ENCODE measurements at places on chromosomes 1 and 21.
A peak's percentile ranks its signal among the peaks of the same experiment; 100 is the strongest.

- no peak for DNase-seq
Measured at GRCh38 chr1:66831529-66832239, 30.6 kb upstream of the INSL5 start.

DNA sequence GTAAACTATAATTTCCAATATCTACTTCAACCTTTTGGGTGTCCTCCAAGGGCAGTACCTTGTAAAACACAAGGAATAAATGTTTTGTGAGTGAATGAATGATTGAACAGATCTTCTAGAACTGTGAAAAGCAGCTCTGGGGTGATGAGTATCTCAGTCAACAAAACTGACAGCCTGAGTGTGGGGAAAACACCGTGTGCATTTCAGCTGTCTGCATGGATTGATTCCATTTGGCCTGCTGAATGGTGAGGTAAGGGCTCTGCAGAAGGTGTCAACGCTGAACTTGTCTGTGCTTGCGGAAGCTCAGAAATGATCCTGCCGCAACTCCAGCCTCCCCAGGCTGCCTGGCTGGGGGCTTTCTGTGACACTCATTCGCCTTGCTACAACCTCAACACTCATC, 7.4 kb upstream of the AGMAT start:
- DNase-seq, result no peak

DNA sequence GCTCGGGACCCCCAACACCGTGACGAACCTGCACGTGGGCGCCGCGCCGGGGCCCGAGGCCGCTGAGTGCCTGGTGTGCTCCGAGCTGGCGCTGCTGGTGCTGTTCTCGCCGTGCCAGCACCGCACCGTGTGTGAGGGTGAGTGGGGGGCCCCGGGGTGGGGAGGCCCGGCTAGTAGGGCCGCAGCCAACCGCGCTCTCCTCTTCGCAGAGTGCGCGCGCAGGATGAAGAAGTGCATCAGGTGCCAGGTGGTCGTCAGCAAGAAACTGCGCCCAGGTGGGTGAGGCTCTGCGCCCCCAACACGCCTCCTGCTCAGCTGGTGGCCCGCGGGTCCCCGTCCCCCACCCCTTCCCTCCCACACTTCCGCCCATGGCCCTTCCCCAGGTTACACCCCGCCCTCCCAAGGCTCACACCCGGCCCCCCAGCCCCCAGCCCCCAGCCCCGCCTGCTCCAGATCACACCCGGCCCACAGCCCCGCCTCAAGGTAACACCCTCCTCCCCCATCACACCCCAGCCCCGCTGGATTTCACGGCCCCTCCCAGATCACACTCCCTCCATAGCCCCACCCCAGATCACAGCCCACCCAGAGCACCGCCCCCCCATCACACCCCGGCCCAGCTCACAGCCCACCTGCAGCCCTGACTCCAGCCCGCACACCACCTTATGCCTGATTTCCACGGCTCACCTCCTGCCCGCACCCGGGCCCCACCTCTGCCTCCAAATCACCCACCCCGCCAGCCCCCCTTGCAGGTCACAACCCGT, 2.4 kb upstream of the MMP23B start:
- DNase-seq, result no peak

DNA sequence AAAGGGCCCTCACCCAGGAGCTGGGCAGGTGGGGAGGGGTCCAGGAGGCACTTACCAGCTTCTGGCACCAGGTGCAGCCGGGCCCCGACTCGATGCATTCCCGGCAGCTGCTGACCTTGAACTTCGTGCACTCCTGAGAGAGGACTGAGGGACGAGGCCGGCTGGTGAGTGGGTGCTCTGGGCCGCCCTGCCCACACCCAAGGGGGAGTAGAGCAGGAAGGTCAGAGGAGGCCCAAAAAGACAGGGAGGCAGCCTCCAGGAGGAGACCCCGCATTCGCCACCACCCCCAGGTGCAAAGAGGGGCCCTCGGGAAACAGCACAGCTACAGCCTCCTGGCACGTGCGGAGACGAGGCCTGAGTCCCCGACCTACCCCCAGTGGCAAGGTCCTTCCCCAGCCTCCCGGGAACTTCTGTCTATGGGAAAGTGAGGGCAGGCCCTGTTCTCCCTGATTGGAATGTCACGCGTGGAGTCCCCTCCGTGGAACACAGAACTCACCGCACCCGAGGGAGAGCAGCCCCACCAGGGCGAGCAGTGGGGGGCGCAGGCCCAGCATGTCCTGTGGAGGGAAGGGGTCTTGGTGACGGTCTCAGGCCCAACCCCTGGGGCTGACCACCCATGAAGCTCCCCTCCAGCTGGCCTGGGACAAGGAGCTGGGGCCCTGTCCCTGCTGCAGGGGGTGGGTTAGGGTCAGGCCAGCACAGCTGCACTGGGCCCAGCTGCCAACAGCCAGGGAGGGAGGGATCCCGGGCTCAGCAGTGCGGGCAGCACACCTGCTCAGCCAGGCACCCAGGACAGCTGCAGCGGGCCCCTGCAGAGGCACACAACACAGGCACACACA, 10.3 kb downstream of the ITGB2 start:
- no peak for DNase-seq

DNA sequence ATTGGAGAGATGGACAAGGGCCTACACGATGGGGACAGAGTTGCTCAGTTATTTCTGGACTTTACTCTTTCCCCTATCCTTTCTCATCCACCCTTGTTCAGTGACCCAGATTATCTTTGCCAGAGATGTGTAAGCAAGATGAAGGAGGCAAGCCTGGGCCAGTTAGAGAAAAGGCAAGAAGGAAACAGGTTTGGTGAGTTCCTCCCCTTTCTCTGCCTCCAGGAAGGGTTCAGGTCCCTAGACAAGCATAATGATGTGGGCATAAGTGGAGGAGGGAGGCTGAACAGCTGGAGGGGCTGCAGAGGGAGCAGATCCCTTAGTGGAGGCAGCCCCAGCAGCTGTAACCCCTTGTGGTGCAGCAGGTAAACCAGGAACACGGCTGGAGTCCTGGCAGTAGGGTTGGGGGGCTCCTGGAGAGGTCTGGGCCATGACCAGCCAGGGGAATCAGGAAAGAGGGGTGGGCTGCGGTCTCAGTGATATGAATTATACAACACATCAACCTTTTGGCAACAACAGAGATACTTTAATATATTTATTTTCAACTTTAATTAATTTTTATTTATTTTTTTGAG, 9.2 kb upstream of the CDC42 start:
- DNase-seq, result no peak

DNA sequence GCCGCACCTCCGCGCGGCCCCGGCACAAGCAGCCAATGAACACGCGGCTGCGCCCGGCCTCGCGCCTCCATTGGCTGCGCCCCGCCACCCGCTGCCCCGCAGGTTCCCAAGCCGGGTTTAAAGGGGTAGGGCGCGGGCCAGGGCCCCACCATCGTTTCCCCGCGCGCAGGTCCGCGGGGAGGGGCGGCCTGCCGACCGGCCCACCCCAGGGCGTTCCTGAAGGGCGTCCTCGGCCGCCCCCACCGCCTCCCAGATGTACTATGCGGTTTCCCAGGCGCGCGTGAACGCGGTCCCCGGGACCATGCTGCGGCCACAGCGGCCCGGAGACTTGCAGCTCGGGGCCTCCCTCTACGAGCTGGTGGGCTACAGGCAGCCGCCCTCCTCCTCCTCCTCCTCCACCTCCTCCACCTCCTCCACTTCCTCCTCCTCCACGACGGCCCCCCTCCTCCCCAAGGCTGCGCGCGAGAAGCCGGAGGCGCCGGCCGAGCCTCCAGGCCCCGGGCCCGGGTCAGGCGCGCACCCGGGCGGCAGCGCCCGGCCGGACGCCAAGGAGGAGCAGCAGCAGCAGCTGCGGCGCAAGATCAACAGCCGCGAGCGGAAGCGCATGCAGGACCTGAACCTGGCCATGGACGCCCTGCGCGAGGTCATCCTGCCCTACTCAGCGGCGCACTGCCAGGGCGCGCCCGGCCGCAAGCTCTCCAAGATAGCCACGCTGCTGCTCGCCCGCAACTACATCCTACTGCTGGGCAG, at the start of gene OLIG1:
TSS of gene OLIG1 (plus strand) at position 148 of the 750 bp plus-strand sequence. CDS start at position 254, 106 bp downstream.
- DNase-seq, result peak; percentile 78

- no peak for DNase-seq
Measured at GRCh38 chr1:34320053-34320669, 143.5 kb downstream of the C1orf94 start.

DNA sequence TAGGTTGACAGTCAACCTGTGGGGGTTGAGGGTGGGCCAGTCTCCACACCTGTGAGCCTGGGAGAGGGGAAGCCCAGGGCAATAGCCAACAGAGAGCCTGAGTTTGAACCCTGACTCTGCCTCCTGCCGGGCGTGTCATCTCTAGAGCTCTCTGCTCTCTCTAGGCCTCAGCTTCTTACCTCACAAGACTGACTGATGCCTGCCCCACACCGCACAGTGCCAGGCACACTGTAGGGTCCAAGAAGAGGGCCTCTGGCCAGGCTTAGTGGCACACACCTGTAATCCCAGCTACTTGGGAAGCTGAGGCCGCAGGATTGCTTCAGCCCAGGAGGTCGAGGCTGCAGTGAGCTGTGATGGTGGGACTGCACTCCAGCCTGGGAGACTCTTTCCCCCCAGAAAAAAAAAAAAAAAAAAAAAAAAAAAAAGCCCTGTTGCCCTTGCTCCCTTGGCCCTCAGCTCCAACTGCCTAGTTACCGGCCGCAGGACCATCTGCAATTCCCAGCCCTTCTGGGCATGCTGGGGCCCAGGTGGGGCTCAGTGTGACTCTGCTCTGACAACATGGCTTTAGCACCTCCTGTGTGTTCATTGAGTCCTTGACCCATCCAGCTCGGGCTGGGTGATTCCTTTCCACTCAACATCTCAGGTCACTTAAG, 25.1 kb downstream of the GRHL3 start:
- DNase-seq, result no peak

DNA sequence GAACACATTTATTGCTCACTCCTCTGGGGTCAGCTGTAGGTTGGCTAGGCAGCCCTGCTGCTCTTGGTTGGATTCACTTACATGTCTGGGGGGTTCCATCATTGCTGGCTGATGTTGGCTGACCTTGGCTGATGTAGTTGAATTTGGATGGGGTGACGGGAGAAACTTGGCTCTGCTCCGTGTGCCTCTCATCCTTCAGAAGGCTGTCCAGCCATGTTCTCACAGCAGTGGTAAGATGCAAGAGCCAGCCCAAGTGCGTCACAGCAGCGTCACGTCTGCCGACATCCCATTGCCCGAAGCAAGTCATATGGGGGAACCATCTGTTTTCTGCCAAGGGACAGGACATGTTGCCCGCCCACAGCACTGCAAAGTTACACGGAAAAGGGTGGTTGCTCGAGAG, 613.5 kb downstream of the MATN1 start:
- no peak for DNase-seq

- DNase-seq, result peak; percentile 40
Measured at GRCh38 chr1:87084244-87084836, 169.9 kb downstream of the HS2ST1 start.

DNA sequence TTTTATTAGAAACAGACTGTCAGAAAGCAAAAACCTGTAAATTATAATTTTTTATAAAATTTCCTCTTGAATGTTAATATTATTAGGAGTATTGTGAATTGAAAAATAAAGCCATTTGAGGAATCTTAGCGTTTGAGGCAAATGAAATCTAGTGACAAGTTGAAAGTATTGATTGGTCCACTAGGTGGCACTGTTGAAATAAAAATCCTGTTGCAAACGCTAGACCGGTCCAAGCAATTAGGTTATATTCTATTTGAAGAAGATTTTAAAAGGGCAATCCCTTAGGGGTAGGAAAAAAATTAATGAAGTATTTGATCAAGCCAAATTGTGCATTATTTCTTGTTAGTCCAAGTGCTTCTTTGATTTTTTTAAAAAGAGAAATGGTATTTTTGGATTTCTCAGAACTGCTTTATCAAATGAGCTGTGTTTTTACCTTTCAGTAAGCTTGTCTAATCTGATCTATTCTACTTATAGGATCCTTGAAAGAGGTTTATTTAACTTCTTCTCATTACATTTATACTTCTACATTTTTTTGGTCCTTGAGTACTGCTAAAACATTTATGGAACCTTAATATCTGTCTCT, 57.7 kb downstream of the ATG4C start:
- peak; percentile 79 for DNase-seq

- no peak for DNase-seq
Measured at GRCh38 chr1:173503391-173503790, 26.3 kb downstream of the PRDX6 start.

GRCh38 chr1:186155594-186155993, 219.5 kb downstream of the TPR start:
- DNase-seq, result peak; percentile 6

DNA sequence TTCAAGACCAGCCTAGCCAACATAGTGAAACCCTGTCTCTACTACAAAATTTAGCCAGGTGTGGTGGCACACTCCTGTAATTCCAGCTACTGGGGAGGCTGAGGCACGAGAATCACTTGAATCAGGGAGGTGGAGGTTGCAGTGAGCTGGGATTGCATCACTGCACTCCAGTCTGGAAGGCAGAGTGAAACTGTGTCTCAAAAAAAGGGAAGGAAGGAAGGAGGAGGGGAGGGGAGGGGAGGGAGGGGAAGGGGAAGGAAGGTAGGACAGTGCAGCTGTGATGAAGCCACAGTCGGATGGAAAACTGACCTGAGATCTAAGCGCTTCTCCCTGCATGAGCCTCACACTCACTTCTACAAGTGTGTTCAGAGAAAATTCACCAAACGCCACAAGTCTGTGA, 22.0 kb upstream of the FHAD1 start:
- DNase-seq, result no peak

GRCh38 chr1:24762133-24762676, 17.0 kb downstream of the CLIC4 start:
- DNase-seq, result peak; percentile 83

- peak; percentile 12 for DNase-seq
Measured at GRCh38 chr1:55480029-55480795, 265.0 kb upstream of the USP24 start.

GRCh38 chr1:81592233-81592632, 208.5 kb upstream of the ADGRL2 start:
- no peak for DNase-seq

DNA sequence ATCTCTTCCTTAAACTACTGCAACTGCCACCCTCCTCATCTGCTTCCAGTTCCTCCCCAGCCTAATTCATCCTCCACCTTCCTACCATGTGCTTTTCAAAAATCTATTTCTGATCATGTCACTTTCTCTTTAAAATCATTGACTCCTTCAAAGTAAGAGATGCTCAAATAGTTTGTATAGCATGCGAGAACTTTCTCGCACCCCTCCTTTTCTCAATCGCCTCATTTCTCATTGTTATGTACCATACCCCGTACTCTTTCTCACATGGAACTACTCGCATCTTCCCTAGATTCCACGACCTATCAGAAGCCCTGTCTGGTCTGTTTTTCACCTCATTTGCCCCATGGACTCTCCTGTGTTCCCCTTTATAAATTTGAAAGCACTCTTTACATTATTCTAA, 238.2 kb downstream of the NRIP1 start:
- no peak for DNase-seq

DNA sequence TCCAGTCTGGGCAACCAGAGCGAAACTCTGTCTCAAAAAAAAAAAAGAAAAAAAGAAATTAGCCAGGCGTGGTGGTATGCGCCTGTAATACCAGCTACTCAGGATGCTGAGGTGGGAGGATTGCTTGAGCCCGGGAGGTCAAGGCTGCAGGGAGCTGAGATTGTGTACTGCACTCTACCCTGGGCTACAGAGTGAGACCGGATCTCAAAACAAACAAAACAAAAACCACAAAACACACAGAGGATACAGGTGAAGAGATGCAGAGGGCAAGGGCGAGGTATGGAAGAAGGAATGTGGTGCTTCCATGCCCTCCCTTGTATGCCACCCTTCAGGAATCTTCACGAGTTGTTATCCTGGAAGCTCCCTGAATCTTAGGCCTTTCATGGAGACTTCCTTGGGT, 68.5 kb downstream of the NDUFS5 start:
- DNase-seq, result no peak

All from suppressor macrophage treated with lipopolysaccharide for 1 hour (primary cell).